ENCODE measurements at places on chromosomes 16 and 17. TPM values are rescaled to one million over a fixed set of nuclear protein-coding genes. Genes with fewer than 3 reads are reported as not detected.

DNA sequence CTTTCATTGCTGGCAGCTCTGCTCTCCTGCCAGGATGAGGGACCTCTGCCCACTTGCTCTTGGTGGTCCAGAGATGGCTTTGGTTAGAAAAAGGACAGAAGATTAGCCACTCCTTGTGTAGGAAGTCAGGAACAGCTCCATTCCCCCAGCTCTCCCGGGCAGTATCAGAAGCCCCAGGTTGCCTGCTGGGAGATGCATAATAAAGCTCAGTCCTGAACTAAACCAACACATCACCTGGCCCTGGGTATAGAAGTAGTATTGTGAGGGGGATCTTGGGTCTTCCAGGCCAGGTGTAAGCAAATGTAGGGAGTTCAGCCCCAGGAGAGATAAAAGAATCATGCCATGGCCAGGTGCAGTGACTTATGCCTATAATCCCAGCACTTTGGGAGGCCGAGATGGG is 52.4 kb downstream of the NEUROD2 start:
- DNase-seq = no peak

GRCh38 chr16:667780-668518 is at the start of gene RHOT2:
TSS of gene RHOT2 (plus strand) at chr16:668132. CDS start at chr16:668200, 68 bp downstream.
- peak; percentile 96 for DNase-seq

GRCh38 chr17:6580625-6581024 is 24.3 kb upstream of the PITPNM3 start:
- DNase-seq = no peak

- no peak for DNase-seq
These were observed 24.4 kb upstream of the ERN1 start for GRCh38 chr17:64154313-64154695.

DNA sequence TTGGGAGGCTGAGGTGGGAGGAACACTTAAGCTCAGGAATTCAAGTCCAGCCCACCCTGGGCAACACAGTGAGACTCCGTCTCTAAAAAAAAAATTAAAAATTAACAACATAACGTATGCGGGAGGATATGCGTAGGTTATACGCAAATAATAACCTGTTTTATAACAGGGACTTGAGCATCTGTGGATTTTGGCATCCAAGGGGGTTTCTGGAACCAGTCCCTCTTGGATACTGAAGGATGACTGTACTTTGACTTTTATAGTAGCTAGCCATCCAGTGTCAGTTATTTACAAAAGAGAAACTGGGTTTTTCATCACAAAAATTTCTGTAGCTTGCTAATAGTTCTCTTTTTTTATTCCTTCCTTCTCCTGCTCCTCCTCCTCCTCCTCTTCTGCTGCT is 64.5 kb downstream of the TNRC6C start:
- DNase-seq = no peak

Gene PSMD11
- total RNA-seq = 161 TPM

Gene TMEM106A
- total RNA-seq = 10.4 TPM

Gene RHBDL3
- 0.17 TPM for total RNA-seq

Gene CTRB2
- not detected for total RNA-seq
